ENCODE measurements at places on chromosomes 6 and 20.

- no peak for DNase-seq
Observed at GRCh38 chr20:13342469-13343242, 121.6 kb downstream of the ISM1 start.

DNA sequence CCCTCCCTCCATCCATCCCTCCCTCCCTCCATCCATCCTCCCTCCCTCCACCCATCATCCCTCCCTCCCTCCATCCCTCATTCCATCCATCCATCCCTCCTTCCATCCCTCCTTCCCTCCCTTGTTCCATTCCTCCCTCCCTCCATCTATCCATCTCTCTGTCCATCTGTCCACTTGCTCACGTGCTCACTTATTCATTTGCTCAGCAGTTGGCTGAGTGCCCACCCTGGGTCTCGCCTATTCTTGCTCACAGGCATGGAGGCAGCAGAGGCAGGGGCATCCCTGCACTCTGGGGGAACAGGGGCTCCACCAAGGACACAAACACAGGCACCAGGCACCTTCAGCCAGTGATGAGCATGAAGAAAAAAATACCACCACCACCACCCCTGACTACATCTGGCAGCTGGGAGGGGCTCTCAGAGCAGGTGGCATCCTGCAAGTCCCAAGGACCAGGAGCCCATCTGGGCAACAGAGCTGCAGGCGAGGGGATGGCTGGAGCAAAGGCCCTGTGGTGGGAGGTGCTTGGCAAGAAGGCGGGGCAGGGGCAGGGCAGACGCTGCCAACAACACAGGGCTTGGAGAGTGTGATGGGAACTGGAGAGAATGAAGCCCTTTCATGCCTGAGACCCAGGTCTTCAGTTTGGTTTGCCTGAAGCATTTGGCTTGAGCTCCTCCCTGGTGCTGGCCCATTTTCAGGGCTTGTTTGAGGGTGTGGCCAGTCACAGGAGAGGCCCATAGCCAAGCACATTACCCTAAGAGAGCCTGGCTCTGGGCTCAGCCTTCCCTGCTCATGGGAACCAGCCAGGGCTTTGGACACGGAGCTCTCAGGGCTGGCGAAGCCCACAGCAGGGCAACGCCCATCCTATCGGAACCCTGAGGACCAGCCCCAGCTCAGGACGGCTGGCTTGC is 40.2 kb upstream of the MRGBP start:
- DNase-seq = no peak

- no peak for DNase-seq
Observed at GRCh38 chr20:12410783-12411182, 493.1 kb downstream of the BTBD3 start.

DNA sequence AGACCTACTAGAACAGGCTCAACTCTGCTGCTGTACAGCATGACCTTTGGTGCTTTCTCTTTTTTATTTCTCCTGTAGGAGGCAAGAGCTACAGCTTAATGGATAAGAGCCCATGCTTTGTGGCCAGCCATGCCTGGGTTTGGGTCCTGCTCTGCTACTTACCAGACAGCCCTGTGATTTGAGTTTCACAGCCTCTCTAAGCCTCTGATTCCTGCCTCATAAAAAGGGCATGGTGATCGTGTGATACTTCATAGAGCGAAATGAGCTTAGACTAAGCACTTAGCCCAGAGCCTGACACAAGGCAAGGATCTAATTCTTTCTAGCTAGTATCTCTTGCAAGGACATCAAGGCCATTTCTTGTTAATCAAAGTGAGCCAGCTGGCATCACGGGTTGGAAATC is 19.3 kb upstream of the PDE7B start:
- no peak for DNase-seq

Data from effector CD4-positive, alpha-beta T cell (primary cell).